ENCODE measurements at places on chromosomes 16 and 17.

- DNase-seq = no peak
Measured at GRCh38 chr17:80123791-80124190, 22.4 kb downstream of the GAA start.

GRCh38 chr17:66446419-66446818 lies 144.0 kb downstream of the PRKCA start:
- DNase-seq = no peak

- DNase-seq = peak; percentile 51
Measured at GRCh38 chr17:35795007-35795870, at the start of gene MMP28. Gene MMP28, minus strand, starts transcription at chr17:35795641. Its CDS starts 264 bp downstream, at chr17:35795377.

DNA sequence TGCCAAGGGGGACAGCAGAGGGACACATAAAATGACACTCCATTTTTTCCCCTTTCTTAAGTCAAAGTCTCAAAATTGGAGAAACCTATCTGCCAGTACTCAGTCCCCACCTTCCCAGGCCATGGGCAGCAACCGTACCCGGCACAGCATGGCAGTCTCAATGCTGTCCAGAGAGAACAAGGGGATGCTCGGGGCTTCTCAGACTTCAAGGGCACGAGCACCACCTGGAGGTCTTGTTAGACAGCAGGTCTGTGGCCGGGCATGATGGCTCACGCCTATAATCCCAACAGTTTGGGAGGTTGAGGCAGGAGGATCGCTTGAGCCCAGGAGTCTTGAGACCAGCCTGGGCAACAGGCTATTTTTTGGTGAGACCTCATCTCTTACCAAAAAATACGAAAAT lies 3.2 kb downstream of the DNAH17 start:
- no peak for DNase-seq

GRCh38 chr17:45405250-45406086 lies 27.2 kb downstream of the ARHGAP27 start:
- DNase-seq = no peak

DNA sequence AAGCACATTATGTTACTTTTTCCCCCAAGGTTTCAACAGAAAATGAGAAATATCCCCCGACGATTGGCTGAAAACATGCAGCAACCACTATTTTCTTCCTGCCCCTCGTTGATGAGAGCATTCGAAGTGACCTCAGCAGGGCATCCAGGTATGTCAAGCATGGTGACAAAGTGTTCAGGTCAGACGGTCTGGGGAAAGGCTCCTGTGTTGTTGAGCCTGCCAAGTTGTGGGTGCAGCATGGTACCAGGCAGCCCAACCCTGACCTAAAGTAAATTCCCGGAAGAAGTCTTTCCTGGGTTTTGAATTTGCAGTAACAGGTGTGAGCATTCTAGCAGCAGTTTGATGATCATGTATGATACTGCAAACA lies 51.7 kb upstream of the SEC14L1 start:
- DNase-seq = no peak

DNA sequence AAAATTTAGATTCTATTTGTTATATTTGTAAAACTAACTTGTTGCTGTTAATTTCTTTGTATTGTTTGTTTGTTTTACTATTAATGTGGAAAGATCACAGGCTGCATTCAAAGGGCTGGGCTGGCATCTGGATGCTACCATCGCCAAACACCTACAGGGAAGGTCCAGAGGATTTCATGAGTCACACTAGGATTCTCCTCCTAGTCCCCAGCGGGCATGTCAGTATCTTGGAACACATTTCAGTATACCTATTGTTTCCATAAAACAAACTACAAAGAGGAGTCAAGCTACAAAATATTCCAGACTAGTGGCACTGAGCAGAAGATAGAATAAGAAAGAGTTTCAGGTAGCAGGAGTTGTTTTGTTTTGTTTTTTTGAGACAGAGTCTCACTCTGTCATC lies 55.3 kb downstream of the NOG start:
- no peak for DNase-seq

- DNase-seq = no peak
Measured at GRCh38 chr17:61343576-61343975, 56.1 kb upstream of the TBX2 start.

- DNase-seq = no peak
Measured at GRCh38 chr17:43809121-43809520, 23.8 kb downstream of the MPP3 start.

- no peak for DNase-seq
Measured at GRCh38 chr17:47744168-47745036, 11.4 kb downstream of the TBX21 start.

DNA sequence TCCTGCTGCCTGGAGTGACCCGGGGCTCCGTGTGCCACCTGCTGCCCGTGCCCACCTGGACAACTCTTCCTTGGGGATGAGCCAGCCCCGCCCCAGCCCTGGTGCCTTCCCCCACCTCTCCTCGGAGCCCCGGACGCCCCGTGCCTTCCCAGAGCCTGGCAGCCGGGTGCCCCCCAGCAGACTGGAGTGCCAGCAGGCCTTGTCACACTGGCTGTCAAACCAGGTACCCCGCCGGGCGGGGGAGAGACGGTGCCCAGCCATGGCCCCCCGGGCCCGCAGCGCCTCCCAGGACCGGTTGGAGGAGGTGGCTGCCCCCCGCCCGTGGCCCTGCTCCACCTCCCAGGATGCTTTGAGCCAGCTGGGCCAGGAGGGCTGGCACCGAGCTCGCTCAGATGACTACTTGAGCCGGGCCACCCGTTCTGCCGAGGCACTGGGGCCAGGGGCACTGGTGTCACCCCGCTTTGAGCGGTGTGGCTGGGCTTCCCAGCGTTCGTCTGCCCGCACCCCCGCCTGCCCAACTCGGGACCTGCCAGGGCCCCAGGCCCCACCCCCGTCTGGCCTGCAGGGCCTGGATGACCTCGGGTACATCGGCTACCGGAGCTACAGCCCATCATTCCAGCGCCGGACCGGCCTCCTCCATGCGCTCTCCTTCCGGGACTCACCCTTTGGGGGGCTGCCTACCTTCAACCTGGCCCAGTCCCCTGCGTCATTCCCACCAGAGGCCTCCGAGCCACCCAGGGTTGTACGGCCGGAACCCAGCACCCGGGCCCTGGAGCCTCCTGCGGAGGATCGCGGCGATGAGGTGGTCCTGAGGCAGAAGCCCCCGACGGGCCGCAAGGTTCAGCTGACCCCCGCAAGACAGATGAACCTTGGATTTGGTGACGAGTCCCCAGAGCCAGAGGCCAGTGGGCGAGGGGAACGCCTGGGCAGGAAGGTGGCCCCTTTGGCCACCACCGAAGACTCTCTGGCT lies 38.4 kb downstream of the ARHGAP23 start:
- DNase-seq = no peak

DNA sequence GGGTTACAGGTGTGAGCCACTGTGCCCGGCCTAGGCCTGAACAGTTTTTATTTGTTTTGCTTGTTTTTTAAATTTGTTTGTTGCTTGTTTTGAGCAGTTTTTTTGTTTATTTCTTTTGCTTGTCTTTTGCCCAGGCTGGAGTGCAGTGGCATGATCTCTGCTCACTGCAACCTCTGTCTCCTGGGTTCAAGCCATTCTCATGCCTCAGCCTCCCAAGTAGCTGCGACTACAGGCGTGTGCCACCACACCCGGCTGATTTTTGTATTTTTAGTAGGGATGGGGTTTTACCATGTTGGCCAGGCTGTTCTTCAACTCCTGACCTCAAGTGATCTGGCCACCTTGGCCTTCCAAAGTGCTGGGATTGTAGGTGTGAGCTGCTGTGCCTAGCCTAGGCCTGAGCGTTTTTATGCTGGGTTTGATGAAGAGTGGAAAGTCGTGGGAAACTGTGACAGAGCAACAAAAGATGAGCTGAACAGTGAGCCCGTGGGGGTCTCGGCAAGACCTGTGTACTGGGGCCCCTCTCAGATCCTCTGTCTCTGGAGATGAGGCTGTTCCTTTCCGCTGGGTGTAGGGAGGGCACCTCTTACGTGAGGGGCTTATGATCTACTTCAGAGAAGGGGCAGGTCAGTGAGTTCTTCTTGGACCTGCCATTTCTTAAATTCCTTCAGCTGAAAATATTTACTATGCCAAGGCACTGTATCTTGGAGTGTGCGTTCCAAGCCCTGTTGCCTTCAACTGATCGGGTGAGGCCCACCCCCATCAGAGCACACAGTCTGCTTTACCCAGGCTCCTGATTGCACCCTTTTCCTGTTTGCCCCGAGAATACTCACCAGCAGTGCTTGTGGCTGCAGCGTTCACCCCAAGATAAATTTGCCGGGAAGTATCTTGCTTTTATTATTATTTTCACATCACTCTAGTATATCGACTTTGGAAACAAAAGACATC lies 322.1 kb downstream of the SEC14L1 start:
- no peak for DNase-seq
